ENCODE measurements at places on chromosomes 1 and 21.

- no peak for DNase-seq
These were observed 171.6 kb downstream of the S1PR1 start for GRCh38 chr1:101408212-101409042.

DNA sequence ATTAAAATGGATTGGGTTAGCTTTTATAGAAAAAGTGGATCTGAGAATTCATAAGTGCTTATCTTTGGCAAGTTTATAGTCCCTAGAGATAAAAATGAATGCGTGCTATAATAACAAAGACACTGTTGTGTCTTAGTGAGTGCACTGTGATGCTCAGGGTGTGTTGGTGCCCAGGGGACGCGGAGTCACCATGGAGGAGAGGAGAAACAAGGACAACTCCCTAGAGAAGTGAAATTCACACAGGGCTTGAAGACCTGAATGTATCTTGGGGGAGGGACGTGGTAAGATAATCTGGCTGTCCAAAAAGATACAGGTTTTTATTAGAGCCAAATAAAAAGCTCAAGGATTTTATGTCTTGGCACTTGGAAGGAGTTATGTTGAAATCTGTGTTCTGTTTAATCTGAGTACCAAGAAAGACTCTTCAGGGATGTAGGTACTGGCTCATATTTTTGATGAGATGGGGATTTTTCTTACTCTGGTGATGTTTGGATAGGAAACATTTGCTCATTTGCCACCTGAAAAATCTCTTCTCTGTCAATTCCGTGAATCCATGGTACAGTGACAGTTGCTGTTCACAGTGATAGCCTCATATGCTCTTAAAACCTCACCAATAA is 9.6 kb downstream of the SMYD2 start:
- DNase-seq = peak; percentile 53

DNA sequence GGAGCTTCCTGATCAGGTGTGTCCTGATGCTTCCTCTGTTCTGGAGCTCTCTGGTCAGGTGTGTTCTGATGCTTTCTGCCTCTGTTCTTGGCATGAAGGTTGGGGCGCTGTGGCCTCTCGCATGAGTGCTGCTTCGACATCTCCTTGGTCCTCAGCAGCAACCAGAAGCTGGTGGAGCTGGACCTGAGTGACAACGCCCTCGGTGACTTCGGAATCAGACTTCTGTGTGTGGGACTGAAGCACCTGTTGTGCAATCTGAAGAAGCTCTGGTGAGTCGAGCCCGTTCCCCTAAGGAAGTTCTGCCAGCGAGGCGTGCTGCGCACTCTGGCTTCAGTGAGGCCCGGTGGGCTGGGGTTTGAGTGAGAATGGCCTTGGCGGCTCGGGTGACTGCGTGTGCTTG is 18.0 kb downstream of the NLRP3 start:
- DNase-seq = no peak

DNA sequence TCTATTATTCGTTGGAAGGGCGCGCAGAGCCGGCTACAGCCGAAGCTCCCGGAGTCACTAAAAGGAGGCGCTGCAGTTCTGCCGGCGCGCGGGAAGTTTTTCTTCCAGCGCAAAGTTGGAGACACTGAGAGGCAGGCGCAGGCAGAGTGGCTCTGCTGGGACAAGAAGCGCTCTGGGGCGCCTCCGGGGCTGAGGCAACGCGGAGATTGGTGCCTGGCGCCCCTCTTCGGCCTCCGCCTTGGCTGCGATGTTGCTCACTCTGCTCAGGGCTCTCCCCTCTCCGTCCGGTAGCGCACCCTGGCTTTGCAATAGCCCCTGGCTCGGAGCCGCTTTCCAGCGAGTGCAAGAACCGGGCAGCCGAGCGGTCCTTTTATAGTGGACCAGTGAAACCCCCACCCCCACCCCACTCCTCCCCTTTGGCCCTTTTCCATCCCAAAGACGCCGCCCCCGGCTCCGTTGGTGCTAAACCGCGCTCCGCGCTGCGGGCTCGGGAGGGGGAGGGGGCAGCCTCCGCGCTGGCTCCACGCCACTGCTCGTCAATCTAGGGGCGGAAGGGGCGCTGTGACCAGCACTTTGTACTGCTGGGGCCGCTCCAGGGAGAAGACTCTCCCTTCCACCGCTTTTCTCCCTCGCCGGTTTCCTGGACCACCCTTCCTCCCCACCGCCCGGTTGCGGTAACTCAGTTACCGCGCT is at the start of gene ADAMTS1:
ADAMTS1 (minus strand) TSS at position 344 of the 693 bp plus-strand sequence. CDS start 455 bp downstream, outside the sequence.
- DNase-seq = peak; percentile 95

GRCh38 chr1:41404308-41404761 is 43.1 kb downstream of the FOXO6 start:
- DNase-seq = no peak

- peak; percentile 55 for DNase-seq
These were observed 132.2 kb downstream of the GLUL start for GRCh38 chr1:182259229-182259872.

DNA sequence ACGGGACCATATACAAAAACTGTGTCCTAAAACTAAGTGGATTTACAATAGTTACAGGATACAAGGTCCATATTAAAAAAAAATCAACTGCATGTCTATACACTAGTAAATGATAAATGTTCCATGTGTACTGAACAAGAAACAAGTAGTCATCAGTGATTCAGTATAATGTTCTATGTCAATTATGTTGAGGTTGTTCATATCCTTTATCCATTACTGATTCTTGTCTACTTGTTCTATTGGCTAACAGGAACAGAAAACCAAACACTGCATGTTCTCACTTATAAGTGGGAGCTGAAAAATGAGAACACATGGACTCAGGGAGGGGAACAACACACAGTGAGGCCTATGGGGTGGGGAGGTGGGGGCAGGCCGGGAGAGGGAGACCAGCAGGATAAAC is 90.5 kb downstream of the CDC42BPA start:
- no peak for DNase-seq

GRCh38 chr21:33302055-33302454 is 22.7 kb upstream of the IFNAR1 start:
- no peak for DNase-seq

GRCh38 chr1:93770640-93771039 is 89.0 kb upstream of the BCAR3 start:
- no peak for DNase-seq

DNA sequence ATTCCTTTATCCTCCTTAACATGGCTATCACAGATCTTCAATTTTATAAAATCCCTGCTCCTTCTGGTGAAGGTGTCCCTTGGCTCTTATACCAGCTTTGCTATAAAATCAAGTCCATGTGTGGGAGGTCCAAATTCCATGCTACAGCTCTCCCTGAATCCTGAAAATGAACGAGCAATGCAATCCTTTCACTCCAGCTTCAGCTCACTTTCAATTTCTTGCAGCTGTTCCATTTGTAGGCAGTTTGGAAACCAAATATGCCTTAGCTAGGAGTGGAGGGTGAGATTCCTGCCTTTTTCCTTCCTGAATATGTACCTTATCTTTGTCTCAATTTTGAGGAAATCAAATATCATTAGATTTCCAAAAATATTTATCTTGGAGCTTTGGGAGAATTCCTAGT is 402.6 kb downstream of the TTLL7 start:
- DNase-seq = no peak

GRCh38 chr1:173113015-173113741 is 62.4 kb upstream of the TNFSF18 start:
- no peak for DNase-seq

- no peak for DNase-seq
These were observed 194.0 kb downstream of the NRIP1 start for GRCh38 chr21:14870853-14871149.

DNA sequence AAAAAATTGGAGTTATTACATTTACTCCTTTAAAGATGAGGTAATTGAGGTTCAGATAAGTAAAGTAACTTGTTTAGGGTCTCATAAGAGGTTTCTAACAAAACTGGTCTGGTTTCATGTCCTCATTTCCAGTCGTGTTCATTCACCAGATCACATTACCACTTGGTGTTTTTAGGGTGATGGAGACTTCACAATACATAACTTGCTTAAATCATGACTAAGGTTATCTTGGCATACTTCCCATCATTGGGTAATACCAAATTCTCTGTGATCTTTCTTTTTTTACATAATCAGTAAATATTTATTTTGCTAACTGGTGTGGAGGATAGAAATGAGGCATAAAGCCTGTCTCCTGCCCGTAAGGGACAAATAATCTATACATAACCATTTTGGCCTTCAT is 31.6 kb upstream of the RPTN start:
- DNase-seq = no peak

DNA sequence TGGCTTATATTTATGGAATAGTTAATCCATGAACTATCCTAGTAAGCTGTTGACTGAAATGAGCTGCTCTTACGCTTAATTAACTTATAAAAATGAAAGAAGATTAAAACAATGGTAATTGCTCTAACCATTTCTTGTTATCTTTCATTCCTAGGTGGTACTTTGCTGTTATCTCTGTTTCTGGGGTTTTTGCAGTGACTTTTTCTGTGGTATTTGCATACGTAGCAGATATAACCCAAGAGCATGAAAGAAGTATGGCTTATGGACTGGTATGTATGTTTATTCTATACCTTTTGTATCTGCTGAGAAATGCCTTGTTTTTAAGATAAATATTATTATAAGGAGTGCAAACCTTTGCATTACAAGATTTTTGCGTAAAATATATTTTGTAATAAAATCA is 71.0 kb downstream of the SASS6 start:
- DNase-seq = no peak

DNA sequence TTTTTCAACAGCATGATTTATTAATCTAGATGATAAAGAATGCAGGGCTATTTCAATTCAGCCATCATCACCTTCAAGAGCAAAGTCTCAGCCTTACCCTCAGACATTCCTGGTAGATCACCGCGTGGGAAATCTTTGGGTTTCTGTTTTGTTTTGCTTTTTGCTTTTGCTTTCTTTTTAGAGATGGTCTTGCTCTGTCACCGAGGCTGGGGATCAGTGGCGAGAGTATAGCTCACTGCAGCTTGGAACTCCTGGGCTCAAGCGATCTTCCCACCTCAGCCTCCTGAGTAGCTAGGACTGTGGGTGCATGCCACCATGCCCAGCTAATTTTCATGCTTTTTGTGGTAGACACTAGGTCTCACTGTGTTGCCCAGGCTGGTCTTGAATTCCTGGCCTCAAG is 289.7 kb downstream of the AJAP1 start:
- no peak for DNase-seq

DNA sequence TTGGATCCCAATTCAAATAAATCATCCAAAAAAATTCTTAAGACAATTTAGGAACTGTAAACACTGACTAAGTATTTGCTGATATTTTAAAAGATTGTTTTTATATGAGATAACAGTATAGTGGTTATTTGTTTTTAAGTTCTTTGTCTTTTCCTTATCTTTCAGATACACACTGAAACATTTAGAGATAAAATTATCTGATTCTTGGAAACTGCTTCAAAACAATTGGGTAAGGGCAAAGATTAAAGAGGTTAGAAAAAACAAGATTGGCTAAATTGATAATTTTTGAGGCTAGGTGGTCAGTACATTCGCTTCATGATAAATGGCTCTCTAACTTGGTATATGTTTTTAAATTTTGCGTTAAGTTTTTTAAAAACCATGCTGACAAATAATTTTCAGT is 117.3 kb downstream of the PSMG1 start:
- DNase-seq = no peak

DNA sequence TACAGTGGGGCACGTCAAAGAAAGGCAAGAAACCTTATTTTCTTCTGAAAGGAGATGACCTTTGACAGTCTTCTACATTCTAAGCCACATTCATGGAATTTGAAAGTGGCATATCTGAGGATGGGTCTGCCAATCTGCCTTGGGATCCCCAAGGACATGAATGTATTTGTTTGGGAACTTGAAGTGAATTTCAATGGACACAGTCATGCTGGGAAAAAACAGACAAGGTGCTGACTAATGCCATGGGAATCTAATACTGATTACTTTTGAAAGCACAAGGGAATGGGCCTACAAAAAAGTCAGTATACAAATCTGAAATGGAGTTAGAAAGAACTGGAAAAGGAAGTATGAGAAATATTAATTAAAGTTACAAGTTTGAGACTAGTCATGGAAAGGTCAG is 128.8 kb downstream of the KCNJ6 start:
- DNase-seq = no peak

- DNase-seq = no peak
These were observed 11.5 kb downstream of the KCNA3 start for GRCh38 chr1:110663241-110663640.

GRCh38 chr1:153649137-153649862 is 9.2 kb upstream of the SNAPIN start:
- no peak for DNase-seq

DNA sequence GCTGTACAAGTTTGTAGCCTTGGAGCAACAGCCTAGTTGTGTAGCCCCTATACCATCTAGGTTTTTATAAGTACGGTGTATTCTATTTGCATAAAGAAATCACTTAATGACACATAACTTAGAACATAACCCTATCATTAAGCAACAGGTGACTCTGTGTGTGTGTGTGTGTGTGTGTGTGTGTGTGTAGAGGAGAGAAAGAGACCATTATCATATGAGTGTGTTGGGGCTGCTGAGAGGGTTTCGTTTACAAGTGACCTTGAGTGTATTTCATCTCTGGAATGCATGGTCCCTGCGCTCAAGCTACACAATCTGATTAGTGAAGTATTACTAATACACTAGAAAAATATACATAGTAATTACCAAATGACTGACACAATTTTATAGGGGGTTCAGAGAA is 115.1 kb downstream of the RABGAP1L start:
- no peak for DNase-seq

DNA sequence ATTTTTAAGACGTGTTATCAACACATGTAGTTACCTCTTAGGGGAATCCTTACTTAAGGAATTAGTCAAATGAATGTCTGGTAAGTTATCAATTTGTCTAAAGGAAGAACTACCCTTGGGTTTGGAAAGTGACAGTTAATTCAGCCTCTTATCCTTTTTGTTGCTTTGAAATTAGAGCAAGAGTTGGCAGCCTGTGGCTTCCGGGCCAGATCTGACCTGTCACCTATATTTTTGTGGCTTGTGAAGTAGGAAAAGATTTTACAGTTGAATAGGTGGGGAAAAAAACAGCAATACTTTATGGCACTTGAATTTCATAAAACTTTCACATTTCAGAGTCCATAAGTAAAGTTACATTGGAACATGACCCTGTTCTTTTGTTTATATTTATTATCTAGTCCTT is 5.5 kb downstream of the MRPS6 start:
- DNase-seq = no peak

Measured in left ventricle myocardium superior (tissue), 1 donor.